ENCODE measurements at places on chromosomes 3 and 15. TPM values are rescaled to one million over a fixed set of nuclear protein-coding genes. Genes with fewer than 3 reads are reported as not detected.
A peak's percentile ranks its signal among the peaks of the same experiment; 100 is the strongest.

CDC25A gene
- total RNA-seq: 18.4 TPM

MYO5C gene
- 19.4 TPM for total RNA-seq

DNA sequence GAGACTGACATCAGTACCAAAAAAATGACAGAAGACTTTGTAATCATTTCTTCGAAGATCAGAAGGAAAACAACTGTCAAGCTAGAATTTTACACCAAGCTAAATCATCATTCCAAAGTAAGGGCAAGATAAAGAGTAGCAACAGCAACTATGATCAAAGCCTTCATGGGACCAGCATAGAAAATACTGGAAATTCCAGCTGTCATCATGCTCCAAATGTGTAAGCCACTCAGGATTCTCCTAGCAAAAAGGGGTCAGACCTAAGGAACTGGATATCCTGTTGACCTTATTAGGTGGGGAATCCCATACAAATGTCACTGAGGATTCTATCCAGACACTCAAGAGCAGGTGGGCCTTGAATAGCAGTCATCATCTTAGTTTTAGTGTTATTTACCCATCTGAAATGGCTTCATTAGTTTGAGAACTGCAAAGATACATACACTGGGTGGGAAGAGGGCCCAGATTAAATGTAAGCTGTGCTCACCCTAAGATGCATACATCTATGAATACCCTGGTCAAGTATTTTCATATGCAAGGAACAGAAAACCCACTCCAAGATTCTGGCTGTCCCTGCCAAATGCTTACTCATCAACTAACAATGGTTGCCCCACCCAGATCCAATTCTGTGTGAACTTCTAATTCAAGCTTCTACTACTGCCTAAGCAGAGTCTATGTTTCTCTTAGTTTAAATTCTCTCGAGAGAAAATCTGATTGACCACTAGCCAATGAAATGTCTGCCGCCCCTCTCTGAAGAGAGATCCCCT lies 33.5 kb downstream of the CLDN18 start:
- H3K36me3 ChIP-seq: no peaks in the 10 kb centered on the region
- no peaks in the 10 kb centered on the region for H3K4me1 ChIP-seq

GRCh38 chr3:142577696-142578328 lies 721 bp downstream of the ATR start:
- peak overlapping the region; percentile 82 for H3K4me3 ChIP-seq
- H3K36me3 ChIP-seq: no peaks in the 10 kb centered on the region
- peak overlapping the region; percentile 81 for H3K27ac ChIP-seq
- H3K4me1 ChIP-seq: peaks cover 15% of the 10 kb centered on the region
- DNase-seq: peak; percentile 61

DNA sequence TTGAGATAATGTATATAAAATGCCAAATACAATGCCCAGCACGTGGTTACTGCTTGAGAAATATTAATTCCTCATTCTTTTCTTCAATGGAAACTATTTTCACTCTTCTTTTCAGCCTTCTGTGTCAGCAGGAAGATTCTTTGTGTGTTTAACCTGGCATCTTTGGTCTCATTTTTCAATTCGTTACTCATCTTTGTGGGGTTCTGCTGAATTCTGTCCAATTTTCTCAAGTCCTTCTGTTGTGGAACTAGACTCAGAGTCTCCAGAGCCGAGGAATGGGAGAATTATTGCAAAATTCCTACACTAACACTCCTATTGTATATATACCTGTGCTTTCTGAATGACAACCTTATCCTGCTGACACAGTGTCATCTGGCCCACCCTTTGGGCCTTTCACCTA lies 96.8 kb upstream of the RGMA start:
- no peaks in the 10 kb centered on the region for H3K36me3 ChIP-seq
- H3K27ac ChIP-seq: no peak overlapping the region
- no peaks in the 10 kb centered on the region for H3K27me3 ChIP-seq

GRCh38 chr15:73538563-73539211 lies 94.5 kb downstream of the NPTN start:
- H3K27me3 ChIP-seq: no peaks in the 10 kb centered on the region
- H3K4me1 ChIP-seq: no peaks in the 10 kb centered on the region
- DNase-seq: no peak
- H3K27ac ChIP-seq: no peak overlapping the region

All from endothelial cell of umbilical vein (primary cell).